Sciatic nerve (tissue), 2 donors: ENCODE measurements at places on chromosomes 7 and 10.

DNA sequence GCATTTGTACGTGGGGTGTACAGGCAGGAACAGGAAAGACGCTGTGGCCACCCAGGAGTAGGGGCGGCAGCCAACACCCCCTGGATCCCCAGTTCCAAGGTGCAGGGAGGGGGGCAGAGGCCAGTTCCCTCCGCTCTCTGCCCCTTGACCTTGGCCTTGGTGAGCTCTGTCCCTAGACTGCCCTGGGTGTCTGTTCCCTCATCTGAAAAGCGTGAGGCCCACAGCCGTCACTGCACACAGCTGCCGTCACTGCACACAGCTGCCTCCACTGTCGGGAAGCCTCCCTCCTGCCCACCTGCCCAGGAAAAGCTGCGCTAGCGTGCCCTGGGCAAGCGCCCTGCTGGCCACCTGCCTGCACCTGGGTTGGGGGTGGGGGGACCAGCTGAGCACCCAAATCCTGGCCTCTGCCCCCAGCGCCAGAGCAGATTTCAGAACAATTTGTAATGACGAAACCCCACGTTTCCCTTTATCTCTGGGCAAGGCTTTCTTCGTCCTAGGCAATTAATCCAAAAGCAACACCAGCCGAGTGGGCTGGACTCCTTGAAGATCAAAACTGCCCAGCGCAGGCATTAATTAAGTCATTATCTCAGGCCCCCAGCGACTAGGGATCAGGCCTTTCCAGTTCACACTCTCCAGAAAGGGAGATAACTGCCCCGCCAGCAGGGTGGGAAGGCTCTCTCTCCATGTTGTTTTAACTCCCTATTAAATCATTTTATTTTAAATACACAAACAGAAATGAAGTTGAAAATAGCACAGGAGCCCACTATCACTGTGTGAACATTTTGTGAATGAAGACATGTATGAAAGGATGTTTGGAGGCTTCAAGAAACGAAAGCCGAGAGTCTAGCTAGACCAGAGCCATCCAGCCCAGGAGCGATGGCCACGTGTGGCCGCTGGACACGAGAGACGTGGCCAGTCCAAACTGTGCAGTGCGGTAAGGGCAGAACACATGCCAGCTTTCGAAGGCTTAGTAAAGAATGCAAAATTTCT, 4.0 kb upstream of the PDGFA start:
- DNase-seq: no peak

GRCh38 chr7:116363637-116364432, 135.7 kb upstream of the CAV2 start:
- no peak for DNase-seq

GRCh38 chr10:132551808-132552130, 14.2 kb downstream of the INPP5A start:
- DNase-seq: peak; percentile 47

DNA sequence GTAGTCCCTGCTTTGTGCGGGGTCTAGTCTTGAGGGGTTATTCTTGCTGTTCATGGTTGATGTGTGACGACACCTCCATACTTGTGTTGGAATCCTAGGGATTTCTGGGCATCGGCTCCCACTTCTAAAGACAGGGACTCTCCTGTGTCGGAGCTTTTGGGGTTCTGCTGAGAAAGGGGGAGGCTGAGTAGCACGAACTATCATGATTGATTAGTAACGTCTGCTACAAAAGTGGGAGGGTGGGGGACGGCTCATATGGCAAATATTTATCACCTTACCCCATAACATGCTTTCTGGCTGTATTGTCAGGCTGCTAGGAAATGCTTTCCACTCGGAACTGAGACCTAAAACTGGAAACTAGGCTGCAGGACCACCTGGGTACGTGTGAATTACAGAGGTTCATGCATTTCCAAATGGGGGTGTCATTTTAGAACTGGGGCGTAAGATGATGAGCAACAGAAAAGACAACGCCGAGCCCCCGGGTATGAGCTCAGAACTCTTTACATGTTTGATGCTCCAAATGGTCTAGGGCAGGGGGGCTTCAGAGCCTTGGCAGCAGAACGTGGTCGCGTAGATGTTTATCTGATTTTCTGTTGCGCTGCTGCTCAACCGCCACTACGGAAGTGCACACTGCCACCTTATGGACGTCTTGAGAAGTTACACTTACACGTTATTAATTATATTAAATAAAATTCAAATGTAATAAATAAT, 15.1 kb upstream of the NME8 start:
- DNase-seq: peak; percentile 74

DNA sequence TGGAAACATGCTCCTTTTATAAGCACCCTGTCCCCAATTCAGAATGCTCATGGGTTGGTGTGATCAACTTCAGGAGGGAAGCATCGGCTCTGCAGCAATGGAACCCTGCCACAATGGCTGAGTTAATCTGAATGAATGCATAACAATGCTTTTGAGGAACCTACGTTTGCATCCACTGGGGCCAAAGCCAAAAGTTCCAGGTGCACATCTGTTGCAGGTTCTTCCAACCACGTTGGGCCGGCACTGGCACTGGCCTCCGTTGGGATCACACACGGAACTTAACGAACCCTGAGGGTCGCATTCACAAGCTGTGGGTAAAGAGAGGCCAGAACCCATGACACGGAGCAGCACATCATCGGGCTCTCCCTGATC, 43.4 kb downstream of the LAMB1 start:
- no peak for DNase-seq

DNA sequence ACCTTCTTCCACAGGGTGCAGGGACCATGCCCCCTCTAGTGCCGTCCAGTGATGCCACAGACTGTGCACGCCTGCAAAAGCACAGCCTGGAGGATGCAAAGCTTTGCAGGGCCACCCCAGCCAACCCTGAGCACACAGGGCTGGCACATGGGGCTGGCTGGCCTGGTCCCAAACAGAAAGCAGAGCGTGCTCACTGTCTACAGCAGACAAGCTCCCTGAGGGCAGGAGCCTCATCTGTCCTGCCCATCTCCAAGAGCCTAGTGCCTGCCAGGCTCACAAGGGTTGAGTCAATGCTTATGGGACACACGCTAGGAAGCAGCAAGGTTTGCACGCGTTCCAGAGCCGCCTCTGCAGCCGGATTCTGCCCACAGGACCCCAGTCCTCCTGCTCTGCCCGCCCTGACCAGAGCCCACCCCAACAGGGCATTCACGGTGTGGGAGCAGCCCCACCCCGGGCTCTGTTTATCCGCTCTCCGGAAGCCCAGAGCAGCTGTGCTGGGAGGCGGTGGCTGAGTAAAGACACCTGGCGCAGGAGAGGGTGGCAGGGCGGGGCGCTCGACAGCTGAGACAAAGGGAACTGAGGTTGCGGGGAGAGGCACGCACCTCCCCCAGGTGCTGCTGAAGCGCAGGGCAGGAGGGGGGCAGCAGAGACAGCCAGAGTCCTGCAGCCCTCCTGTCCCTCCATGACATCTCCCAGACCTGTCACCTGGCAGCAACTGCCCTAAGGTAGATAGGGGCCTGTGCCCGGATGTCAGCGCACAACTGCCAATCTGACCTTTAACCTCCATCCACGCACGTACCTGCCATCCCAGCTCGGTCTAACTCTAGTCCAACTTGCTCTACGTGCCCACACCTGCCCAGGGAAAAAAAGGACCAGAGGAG, 4.3 kb downstream of the KCNH2 start:
- no peak for DNase-seq

DNA sequence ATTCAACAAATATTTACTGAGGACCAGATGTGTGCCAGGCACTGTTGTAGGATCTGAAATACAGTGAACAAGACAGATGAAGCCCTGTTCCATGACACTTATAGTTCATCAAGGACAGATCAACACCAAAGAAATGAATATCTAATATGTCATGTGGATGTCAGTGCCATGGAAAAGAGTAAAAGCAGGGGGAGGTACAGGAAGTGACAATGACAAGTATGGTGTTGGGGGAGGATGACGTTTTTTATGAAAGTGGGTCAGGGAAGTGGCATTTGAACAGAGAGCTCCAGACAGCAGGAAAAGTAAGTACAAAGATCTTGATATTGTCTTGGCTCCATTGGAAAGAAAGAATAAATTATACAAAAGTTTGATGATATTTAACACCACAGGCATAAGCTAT, 7.0 kb upstream of the SFMBT2 start:
- DNase-seq: no peak

DNA sequence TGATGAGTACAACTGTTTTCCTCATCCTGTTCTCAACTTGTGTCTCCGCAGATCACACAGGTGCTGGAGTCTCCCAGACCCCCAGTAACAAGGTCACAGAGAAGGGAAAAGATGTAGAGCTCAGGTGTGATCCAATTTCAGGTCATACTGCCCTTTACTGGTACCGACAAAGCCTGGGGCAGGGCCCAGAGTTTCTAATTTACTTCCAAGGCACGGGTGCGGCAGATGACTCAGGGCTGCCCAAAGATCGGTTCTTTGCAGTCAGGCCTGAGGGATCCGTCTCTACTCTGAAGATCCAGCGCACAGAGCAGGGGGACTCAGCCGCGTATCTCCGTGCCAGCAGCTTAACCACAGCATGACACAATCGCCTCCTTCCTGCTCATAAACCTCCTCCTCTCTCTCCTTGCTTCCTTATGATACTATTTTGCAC, 126.7 kb upstream of the PRSS58 start:
- DNase-seq: no peak

GRCh38 chr7:51590746-51591145, 274.1 kb upstream of the COBL start:
- no peak for DNase-seq

DNA sequence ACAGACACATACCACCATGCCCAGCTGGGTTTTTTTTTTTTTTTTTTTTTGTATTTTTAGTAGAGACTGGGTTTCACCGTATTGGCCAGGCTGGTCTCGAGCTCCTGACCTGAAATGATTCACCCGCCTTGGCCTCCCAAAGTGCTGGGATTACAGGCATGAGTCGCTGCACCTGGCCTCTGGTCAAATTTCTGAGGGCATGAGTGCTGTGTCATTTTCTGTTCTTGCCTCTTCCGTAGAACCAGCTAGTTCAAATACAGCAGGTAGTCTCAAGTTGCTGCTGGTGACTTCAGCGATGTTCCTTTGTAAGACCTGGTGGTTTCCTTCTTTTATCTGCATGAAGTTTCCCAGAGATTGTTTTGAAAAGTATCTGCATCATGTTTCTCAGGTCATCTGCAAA, 134.8 kb upstream of the SHH start:
- no peak for DNase-seq

GRCh38 chr7:64892116-64892515, 11.0 kb upstream of the ZNF273 start:
- no peak for DNase-seq

- DNase-seq: no peak
Observed at GRCh38 chr7:31335161-31335856, 5.2 kb downstream of the NEUROD6 start.

GRCh38 chr10:26860102-26860442, 686 bp downstream of the ABI1 start:
- DNase-seq: peak; percentile 74

DNA sequence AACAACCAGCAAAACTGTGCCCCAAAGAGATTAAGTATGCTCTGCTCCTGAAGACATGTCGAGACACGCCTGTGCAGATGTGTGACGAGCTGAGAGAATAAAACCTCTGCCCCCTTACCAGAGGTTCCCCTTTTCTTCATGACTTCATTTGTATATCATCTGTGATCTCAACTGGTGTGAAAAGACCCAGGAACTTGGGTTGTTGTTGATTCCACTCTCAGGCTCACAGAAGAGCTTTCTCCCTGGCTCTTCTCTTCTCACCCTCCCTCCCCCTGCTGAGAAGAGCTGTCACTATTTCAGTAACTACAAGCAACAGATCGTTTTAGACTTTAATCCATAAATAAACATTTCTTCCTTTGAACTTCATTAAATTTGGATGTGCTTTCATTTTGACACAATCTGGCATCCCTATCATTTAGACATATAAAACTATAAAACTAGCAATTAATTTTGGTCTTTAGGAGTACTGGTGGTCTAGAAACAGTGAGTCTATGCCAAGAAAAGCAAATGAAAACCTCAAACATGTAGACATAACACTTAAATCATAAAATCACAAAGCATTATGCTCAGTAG, 179.3 kb upstream of the FZD8 start:
- DNase-seq: no peak

GRCh38 chr7:16129431-16130110, 291.8 kb downstream of the CRPPA start:
- no peak for DNase-seq

GRCh38 chr7:132993377-132994013, 88.4 kb downstream of the CHCHD3 start:
- no peak for DNase-seq

- no peak for DNase-seq
Observed at GRCh38 chr7:33354201-33354600, 224.8 kb downstream of the BBS9 start.

DNA sequence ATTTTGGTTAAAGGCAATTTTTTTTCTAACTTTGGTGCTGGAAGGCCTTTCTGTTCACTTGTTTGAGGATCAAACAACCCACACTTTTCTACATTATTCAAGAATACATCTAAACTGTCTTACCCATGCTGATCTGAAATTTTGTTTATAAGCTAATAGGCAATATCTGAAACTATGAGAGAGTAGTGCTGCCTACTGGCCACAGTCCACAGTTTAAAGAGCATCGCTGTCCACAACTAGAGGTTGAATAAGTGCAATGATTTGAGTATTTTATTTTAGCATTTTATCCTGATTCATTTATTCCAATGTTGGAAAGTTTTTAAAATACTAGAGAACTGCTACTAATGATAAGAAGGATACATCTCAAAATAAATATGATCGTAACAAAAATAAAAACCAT, 306.9 kb downstream of the ELMO1 start:
- no peak for DNase-seq

GRCh38 chr7:43196379-43196778, 83.9 kb downstream of the HECW1 start:
- no peak for DNase-seq

DNA sequence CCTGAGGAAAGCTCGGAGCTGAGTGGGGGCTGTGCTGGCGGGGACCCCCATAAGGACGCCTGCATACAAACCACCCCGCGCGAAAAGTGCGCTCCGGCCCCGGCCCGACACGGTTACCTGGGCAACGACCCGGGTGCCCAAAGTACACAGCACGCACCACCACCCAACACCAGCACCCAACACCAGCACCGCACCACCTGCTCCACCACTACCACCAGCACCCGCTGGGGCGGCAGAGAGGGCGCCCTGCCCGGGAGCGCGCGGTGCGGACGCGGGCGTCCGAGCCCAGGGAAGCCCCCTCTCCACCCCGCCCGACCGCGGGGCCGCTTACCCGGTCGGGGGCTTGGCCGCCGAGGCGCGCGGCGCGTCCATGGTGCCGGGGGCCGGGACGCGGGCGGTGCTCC, 345 bp downstream of the COBL start:
- DNase-seq: no peak

DNA sequence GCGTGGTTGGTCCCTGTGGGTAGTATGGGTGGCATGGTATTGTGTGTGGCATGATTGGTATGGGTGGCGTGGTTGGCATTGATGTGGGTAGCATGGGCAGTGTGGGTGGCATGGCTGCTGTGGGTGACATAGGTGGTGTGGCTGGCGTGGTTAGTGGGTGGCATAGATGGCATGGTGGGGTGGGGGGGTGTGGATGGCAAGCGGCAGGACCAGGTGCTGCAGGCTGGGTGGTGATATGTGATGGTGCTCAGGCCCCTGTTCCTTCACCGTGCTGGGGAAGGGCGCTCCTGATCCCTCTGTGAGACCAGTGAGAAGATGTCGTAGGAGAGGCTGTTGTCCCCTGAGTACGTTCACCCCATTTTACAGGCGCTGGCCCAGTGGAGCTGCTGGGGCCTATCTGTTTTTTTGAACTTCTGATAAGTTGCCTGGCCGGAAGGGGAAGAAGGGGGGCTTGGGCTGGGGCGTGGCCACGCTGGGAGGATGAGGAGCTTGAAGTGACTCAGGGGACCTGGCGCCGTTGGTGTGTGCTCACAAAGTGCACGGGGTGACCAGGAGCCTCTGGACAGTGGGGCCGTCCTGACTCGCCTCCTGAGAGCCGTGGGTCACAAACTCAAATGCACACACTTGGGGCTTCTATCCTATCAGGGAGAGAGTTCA, 17.5 kb downstream of the INPP5A start:
- peak; percentile 58 for DNase-seq
